ENCODE measurements at places on chromosomes 6 and 20.
A peak's percentile ranks its signal among the peaks of the same experiment; 100 is the strongest.

GRCh38 chr20:16712511-16712947 is 17.3 kb upstream of the SNRPB2 start:
- DNase-seq, result no peak

- peak; percentile 45 for DNase-seq
These were observed 24.4 kb downstream of the CNBD2 start for GRCh38 chr20:35992713-35993335.

DNA sequence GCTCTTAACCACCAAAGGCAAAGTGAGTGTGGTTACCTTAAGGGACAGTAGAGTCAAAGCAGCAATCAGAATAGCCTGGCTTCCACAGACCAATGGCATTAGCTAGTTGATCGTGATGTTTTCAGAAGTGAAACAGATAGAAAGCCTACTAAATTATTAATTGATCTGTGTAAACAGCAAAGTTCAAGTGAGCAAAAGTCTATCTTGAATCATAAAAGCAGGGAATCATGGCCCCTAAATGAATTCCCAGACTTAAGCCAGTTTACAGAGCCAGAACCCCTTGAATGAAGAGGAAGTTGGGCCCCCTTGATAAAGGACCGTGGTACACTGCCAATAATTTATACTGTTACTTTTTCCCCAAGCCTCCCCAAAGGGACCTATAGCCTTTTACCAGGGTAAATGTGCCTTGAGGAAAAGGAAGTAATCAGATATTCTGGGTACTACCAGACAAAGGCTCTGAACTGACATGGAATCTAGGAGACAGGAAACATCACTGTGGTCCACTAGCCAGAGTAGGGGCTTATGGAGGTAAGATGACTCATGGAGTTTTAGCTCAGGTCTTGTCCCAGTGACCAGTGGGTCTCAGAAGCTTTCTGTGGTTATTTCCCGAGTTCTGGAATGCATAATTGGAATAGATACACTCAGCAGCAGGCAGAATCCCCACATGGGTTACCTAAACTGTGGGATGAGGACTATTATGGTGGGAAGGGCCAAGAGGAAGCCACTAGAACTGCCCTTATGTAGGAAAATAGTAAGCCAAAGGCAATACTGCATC is 317.5 kb downstream of the CD83 start:
- DNase-seq, result no peak

- no peak for DNase-seq
These were observed 58.3 kb upstream of the BHLHE23 start for GRCh38 chr20:63064745-63065711.

GRCh38 chr20:63576311-63576710 is 2.3 kb upstream of the HELZ2 start:
- DNase-seq, result no peak

DNA sequence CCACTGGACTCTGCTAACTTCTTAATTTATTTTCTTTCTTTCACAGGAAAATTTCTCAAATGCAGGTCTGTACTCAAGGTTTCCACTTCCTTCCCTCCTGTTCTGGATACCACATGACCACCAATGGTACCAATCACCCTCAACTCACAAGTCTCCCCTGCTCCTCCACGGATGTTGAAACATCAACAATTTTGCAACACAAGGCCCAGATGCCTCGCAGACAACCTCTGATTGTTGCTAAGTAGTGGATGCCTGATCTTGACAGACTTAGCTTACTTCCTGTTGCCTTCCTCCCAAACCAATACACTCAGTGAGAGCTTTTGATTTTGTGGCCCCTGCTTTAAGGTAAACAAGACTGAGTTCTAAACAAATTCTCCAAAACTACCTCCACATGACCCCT is 146.6 kb downstream of the FRK start:
- DNase-seq, result no peak

GRCh38 chr20:37911838-37912281 is 8.9 kb downstream of the VSTM2L start:
- no peak for DNase-seq

GRCh38 chr6:167235005-167235404 is 56.1 kb upstream of the UNC93A start:
- no peak for DNase-seq

- no peak for DNase-seq
These were observed 15.6 kb downstream of the COMMD7 start for GRCh38 chr20:32727683-32728082.

GRCh38 chr20:24701668-24702067 is 232.2 kb downstream of the SYNDIG1 start:
- no peak for DNase-seq

GRCh38 chr20:10731190-10731965 is 57.6 kb upstream of the JAG1 start:
- DNase-seq, result no peak

GRCh38 chr6:15474196-15474595 is 188.6 kb downstream of the DTNBP1 start:
- DNase-seq, result no peak

GRCh38 chr6:129662406-129662766 is 47.6 kb downstream of the ARHGAP18 start:
- no peak for DNase-seq

- DNase-seq, result no peak
These were observed 106.9 kb upstream of the ADGRF1 start for GRCh38 chr6:47149066-47149465.

- no peak for DNase-seq
These were observed 1357.7 kb upstream of the GJE1 start for GRCh38 chr6:140775061-140775460.

DNA sequence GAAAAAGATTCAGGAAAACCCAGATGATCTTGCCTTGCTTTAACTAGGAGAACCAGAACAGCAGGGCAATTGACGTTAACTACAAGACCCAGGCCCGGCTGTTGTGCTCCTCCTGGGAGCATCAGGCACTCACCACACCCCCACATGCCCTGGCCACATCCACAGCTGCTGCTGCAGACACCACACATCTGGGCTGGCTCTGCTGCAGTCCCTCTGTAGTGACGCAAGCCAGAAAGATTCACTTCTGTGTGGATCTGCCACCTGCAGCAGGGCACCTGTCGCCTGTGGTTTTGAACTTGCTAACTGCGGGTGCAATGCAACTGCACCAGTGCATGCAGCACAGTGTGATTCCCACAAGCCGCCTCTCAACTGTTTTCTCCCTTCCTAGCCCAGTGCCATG is 228.8 kb downstream of the SYNDIG1 start:
- no peak for DNase-seq

GRCh38 chr6:136011475-136011874 is 160.0 kb downstream of the PDE7B start:
- DNase-seq, result no peak

- DNase-seq, result no peak
These were observed 9.1 kb downstream of the PRND start for GRCh38 chr20:4730780-4731179.

Measured in NCI-H2081 treated with DMSO at 0.1 percent for 48 hours (cell line).